Stimulated activated CD4-positive, alpha-beta T cell treated with anti-CD3 and anti-CD28 coated beads, Interleukin-1b, Interleukin-23, amount 100 ng/mL, for 4 hours (primary cell): ENCODE measurements at places on chromosomes 6 and 20.

DNA sequence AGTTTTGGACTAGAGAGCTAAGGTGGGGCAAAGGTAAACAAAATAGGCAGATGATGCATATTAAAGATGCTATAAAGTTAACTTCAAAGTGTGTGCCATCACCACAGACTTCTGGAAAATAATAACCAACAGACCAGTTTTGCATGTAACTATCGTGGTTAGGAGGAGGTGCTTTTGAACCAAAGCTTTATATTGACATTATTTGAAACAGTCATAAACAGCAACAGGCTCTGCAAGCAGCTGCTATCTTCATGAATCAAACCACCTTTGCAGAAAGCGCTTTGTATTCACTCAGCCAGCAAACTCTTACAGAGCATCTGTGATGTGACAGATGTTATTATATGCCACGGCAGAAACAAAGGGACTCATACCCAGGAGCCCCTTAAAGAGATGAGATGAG, 81.9 kb downstream of the CRYBG1 start:
- DNase-seq: no peak

DNA sequence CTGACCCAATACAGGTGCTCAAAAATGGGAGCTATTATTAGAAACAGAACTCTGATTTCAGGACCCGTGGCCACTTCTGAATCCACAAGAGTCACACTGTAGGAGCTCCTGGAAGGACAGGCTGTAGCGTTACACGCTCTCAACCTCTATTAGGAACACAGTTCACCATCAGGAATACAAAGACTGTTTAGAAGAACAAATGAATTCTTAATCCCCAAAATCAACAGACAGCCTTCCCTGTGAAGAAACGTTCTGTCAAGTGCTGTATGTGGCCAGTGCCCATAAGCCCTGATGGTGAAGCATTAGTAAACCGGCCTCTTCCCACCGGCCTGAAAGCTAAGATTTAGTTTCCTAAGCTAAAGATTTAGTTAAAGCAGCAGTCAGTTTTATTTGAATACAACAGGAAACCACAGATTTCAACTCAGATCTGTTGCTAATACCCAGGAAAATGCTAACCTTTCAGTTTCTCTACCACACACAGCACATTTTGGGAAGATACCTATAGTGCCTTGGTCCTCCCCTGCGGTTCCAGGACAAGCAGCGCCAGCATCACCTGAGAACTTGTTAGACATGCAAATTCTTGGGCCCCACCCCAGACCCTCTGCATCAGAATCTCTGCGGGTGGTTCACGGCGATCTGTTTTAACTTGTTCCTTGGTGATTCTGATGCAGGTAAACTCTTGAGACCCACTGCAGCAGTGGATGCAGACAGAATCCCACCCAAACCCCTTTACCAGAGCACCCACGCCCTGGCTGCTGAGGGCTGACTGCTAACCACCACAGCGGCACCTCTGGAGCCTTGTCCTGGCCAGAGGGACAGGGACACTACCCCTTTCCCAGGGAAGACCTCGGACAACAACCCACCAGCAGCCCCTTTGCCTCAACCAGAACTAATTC, 33.4 kb downstream of the MTRES1 start:
- DNase-seq: no peak

DNA sequence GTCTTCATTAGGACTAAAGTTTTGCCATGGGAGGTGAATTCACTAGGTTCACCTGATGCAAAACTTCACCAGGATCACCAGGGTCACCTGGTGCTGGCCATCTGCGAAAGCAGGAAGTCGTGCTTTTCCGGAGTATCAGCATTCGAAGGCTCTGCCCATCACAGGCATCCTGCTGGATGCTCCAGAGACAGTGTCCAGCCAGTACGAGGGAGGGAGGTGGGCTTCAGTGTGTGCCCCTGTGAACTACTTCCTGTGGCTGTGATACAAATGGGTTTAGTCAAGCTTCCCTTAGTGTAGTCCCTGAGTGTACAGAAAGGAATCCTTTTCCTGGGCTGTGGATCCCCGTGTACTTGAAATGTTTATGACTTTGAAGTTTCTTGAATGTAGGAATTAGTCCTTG, 3.4 kb upstream of the RPS6KA2 start:
- no peak for DNase-seq

GRCh38 chr6:144193181-144193580, 42.9 kb downstream of the STX11 start:
- DNase-seq: no peak

DNA sequence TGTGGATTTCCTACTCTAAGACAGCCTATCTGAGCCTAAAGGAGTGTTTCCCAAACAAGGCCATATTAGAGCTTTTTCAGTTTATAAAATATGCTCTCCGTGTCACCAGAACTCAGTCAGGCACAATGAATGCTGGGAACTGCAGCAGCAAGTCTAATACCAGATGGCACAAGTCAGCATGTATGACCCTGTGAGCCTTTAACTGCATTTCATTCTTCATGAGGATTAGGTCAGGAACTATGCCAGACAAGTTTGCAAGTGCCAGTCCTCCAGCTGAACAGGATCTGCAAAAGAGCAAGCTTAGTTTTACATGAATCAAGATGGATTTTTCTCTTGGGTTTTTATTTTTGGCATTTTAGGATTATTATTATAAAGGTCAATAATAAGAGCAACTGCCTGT, 66.7 kb upstream of the SAMD5 start:
- DNase-seq: no peak

DNA sequence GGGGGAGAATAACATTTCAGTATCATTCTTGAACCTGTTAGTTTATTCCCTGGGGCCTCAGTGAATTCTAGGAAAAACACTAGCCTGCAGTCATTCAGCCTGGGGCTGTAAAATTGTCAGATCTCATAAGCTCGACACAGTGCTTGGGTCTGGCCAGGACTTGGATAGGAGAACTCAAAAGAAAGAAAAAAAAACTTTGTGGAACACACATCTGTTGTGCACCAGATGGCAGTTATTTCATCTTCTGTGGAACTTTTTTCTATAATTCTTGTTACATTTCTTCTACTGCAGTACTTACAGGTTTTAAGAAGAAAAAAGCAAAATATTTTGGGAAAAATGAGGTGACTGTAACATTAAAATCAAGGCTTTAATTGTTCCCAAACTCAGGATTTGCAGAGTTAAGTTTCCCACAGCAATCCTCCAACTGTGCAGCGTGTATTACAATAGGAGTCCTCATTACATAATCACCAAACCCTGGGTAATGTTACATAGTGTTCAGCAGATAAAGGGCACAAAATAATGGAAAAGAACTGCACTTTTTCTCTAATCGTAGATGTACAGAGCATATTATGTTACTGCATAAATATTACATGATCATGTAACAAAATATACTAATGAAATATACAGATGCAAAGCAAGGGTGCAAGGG, 531.1 kb upstream of the CITED2 start:
- DNase-seq: no peak

DNA sequence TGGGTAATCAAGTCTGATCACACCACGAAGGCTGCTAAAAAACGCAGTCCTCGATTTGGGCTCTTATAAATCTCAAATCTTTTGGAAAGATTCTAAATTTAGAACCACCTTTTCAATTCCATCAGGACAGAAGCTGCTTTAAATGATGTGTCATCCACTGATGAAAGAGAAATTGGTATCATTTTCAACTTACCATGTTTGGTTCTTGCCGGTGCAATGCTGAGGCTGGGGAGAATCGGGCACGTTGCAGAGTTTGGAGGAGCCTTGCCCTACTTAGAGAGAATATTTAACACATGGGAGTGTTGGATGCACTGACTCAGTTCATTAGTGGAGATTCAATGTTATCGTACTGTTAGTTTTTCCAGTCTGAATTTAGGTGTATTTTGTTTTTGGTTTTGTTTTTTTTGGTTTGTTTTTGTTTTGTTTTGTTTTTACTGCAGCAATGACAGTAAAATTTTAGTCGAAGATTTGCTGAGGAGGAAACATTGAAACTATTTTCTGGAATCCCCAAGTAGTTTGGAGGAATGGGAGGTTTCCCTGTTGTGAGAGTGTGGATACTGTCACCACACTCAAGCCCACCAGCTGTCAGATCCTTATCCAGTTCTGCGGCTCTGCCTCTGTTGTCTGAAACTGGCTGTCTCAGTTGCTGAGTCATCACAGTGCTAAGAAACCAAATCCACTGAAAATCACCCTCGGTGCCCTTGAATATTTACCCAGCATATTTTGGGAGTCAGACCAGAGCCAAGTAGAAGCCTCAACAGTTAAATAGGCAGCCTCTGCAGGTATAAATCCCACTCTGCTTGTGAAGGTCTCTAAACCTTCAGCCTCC, 497.0 kb downstream of the BTBD3 start:
- no peak for DNase-seq

DNA sequence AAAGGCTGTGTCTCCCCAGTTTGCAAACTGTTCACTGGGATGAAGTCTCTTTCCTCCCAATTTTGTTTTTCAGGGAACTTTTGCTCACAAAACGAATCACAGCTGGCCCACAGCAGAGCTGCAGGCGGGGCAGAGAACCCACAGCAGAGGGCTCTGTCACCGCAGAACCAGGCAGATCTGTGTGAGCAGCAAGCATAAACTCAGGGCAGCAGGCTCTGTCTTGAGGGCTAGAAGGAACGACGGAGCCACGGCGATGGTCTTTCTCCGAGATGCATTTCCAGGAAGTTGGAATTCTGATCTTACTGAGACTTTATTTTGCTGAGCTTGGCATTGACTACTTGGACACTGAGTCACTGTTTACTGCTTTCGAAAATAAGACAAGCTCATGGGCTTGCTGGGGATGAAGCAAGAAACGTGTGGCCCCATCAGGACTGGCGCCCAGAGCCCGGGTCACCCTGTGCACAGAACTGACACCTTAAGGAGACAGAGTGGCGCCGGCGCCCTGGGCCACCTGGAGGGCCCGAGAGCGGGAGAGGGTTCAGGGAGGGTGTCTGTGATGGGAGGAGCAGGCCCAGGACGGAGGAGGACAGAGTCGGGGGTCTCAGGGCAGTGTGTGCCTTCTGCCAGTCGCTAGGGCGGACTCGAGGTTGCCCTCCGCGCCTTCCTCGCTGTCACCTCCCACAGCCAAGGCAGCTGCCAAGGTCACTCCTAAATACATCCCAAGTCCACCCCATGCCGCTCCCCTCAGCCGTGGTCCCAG, 106.3 kb upstream of the NXT1 start:
- no peak for DNase-seq

DNA sequence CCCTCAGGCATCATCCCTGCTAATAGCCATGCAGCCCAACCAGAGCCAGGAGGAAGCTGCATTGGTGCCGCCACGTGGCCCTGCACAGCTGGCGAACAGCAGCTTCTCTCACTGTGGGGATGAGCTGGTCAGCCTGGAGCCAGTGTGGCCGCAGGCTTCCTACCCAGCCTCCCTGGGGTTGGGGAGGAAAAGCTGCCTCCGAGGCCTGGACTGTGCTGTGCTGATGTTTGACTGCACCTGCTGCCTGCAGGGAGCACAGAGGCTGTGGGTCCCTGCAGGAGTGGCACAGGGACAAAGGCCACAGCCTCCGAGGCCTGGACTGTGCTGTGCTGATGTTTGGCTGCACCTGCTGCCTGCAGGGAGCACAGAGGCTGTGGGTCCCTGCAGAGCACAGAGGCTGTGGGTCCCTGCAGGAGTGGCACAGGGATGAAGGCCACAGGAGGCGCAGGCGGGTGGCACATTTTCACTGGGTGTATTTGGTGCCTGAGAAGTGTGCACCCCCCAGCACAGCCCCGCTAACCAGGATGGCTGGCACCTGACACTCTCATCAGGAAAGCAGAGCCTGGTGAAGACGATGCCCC, 83.9 kb downstream of the DLL1 start:
- no peak for DNase-seq

DNA sequence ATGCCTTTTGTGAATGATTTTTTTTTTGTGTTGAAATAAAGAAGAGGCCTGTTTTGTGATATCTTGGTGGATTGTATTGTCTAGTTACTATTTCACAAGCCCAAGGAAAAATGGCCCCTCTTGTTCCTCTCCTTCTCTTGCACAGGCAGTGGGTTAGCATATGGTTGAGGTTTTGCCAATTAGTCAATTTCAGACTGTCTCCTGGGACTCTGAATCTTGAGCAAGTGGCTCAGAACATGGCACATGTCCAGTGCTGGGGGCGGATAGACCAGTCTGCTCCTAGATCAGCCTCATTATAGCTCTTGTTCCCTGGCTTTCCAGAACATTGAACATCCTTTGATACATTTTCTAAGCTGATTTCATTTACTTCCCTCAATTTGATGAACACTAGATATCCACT, 589.2 kb downstream of the PHF3 start:
- no peak for DNase-seq

- no peak for DNase-seq
Observed at GRCh38 chr6:80388507-80388906, 282.0 kb downstream of the BCKDHB start.

GRCh38 chr6:37101991-37102298, 68.0 kb upstream of the PIM1 start:
- DNase-seq: no peak

GRCh38 chr6:20851795-20852194, 317.5 kb downstream of the CDKAL1 start:
- no peak for DNase-seq

GRCh38 chr20:2688041-2688591, 4.5 kb upstream of the EBF4 start:
- peak; percentile 56 for DNase-seq

DNA sequence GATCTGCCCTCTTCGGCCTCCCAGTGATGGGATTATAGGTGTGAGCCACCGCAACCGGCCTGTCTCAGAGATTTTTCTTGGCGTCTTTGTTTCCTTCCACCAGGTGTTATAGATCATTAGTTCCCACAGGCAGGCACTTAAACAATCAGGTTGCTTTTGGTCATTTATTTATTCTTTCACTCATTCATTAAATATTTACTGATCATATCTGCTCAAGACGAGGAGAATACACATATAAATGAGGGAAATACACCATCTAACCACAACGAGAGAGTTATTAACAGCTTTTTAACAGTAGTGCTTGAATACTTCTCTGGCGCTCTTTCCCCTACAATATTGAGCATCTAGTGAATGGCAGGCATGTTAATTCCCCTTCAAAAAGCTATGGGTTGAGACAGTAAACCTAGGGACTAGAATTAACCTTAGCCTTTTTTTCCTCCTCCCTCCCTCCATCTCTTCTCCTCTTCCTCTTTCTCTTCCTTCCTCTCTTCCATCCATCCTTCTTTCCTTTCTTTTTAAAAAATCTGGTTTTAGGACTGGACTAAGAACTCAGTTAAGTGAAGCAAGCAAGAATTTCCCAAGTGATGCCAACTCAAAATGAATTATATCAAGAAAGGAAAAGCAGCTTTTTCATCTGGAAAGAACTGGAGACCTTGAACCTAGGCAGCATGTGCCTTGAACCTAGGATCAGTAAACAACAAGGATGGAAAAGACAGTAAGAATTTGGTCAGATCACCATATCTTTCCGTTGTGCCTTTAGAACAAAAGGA, 41.1 kb upstream of the RFPL4B start:
- no peak for DNase-seq

DNA sequence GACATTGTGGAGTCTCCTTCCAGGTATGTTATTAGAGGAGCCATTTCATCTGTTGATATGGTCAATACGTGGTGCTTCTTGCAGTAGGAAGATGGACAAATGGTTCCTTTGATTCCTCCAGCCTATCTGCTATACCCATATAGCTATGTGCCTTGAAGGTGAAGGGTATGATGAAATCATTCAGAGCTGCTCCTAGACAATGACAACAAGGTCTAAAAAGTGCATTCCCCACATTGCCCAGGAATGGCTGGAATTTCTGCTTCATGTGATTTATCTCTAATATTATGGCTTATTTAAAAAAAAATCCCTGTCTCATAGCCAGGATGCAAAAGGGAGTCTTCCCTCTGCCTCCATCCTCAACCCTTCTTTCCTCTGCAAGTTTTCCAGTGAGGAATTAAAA, 14.1 kb downstream of the DAAM2 start:
- DNase-seq: no peak

GRCh38 chr20:57596998-57597939, 23.0 kb downstream of the ZBP1 start:
- peak; percentile 65 for DNase-seq
